Camera-type eye (tissue), 1 donor: ENCODE measurements at places on chromosomes 11 and 22. TPM values are rescaled to one million over a fixed set of nuclear protein-coding genes. Genes with fewer than 3 reads are reported as not detected.

The PTPRCAP gene
- total RNA-seq: 0.71 TPM

The TOMM22 gene
- total RNA-seq: 40.1 TPM

The MUC6 gene
- not detected for total RNA-seq

The RAG2 gene
- 0.49 TPM for total RNA-seq

The CYP2D6 gene
- total RNA-seq: 3.3 TPM

The CATSPERZ gene
- total RNA-seq: 3.1 TPM
